ENCODE measurements at places on chromosomes 1 and 21. TPM values are rescaled to one million over a fixed set of nuclear protein-coding genes. Genes with fewer than 3 reads are reported as not detected.

COL16A1 gene
- 6.9 TPM for total RNA-seq

LAD1 gene
- total RNA-seq = not detected

- no peak for DNase-seq
Measured at GRCh38 chr1:59164371-59164770, 132.5 kb upstream of the FGGY start.

DNA sequence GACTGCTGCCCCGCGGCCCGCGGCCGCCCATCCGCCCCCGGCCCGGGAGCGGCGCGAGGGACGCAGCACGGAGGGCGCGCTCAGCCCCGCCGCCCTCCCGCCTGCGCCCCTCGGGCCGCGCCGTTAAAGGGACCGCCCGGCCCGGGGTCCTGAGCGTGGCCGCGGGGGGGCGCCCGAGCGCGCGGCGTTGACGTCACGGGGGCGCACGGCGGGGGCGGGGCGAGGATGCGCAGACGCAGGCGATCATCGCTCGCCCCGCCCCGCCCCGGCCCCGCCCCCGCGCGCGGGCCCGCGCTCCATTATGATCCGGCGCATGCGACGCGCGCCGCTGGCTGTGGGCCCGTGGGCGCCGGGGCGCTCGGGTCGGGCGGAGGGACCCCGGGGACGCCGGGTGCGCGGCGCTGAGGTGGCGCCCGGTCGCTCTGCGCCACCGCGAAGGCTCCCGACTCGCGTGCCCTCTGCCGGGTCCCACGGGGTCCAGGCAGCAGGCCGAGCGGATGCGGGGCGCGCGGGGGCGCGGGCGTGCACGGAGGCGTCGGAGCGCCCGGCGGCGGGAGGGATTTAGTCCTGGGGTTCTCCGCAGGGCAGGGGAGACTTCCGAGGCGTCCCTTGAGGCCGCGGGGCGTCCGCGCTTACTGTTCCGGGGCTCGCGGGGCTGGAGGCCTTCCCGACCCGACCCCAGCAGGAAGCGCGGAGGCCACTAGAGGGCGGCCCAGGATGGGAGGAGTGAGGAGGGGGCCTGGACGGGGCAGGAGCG is at the start of gene DVL1:
DVL1 (minus strand) TSS at position 163 of the 757 bp plus-strand sequence. CDS start 353 bp downstream, outside the sequence.
- peak; percentile 56 for DNase-seq

NBPF26 gene
- 3.3 TPM for total RNA-seq

DNA sequence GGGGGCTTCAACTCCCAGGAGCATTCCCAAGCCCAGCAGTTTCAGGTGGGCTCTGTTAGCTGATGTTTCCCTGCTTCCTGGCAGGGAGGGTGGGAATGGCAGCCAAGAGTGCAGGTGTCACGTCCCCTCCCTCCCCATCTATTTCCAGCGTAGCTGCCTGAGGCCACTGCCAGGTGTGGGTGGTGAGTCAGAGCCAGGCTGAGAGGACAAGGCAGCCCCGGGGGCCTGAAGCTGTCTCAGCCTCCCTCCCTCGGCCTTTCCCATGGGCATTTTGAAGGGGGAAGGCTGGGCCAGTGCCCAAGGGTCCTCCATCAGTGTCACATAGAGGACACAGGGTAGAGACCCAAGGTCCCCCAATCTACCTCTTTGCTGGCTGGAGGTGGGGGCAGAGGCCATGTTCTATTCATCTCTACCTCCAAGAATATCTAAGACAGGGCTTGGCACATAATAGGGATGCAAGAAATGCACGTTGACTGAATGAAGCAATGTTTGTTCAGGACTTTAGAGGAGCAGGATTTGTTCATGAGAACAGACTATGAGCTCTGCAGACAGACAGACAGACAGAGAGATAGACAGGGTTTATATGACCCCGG is 34.4 kb upstream of the ID3 start:
- peak; percentile 70 for DNase-seq

DNA sequence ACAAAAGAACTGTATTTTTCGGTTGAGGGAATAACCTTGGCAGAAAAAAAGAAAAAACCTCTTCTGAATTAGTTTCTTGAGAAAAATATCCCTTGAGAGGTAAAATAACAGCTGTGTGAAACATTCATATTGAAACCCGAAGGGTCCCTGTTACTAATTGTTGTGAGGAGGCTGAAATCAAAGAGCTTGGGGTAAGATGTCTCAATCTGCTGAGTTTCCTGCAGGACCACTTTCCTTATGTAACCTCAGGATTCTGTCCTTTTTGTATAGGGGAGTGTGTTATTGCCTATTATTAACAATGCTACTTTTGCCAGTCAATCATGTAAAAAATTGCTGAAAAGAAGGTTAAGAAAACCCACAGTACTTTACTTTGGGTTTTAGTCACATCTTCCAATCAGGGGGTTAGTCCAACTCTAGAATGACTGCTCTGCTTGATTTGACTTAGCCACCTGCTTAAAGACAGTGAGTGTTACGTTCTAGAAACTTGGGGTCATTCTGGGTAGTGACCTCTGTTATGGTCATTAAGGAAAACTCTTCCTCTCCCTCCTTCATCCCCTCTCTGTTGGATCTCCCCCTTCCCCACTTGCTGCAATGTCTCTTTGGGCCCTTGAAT is 138.8 kb downstream of the GIPC2 start:
- DNase-seq = no peak

NCF2 gene
- total RNA-seq = not detected

GRCh38 chr1:203349773-203350524 is 973 bp downstream of the FMOD start:
- DNase-seq = no peak

DNA sequence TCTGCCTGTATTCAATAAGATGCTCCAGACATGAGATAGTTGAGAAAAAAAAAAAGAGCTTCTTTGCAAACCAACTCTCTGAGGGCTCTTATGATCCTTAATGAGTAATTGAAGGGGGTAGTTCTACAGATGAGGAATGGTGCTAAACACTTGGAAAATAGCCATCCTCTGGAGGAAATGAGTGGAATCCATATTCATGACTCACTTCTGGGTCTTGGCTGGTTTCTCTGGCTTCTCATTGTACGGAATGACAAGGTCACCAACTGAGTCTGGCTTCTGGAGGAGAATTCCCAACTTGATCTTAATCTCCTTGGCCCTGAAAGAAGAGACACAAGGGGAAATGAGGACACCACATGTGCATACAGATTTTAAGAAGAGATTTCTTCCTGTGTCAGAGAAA is 34.7 kb downstream of the RGS5 start:
- peak; percentile 99 for DNase-seq

GRCh38 chr21:45080639-45081414 is 6.4 kb downstream of the ADARB1 start:
- DNase-seq = peak; percentile 59

LRRC41 gene
- 60.8 TPM for total RNA-seq

CENPS gene
- 28.5 TPM for total RNA-seq

PLA2G2D gene
- total RNA-seq = not detected

WDR64 gene
- total RNA-seq = not detected

C1orf226 gene
- not detected for total RNA-seq

DNA sequence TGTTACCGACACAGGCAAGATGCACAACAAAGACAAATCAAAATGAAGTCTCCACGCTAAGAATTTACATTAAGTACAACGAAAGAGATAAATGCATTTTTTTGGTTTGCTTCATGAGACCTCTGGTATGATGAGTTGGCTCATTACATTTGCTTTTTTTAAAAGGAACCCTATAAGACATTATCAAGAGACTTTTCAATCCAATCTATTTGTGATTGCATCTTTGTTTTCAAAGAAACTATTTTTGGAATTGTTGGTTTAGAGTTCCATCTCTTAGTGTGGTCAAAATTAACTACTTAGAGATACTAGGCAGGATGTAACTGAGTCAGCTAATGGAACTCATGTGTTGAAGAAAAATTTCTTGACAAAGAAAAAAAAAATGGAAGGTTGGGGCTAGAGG is 200.1 kb downstream of the ZC3H11B start:
- DNase-seq = peak; percentile 52

CFAP141 gene
- total RNA-seq = not detected

GRCh38 chr1:30660241-30660640 is 63.1 kb downstream of the MATN1 start:
- DNase-seq = no peak

- no peak for DNase-seq
Measured at GRCh38 chr1:24410750-24411149, 2.8 kb downstream of the STPG1 start.

TMEM82 gene
- total RNA-seq = not detected

DNA sequence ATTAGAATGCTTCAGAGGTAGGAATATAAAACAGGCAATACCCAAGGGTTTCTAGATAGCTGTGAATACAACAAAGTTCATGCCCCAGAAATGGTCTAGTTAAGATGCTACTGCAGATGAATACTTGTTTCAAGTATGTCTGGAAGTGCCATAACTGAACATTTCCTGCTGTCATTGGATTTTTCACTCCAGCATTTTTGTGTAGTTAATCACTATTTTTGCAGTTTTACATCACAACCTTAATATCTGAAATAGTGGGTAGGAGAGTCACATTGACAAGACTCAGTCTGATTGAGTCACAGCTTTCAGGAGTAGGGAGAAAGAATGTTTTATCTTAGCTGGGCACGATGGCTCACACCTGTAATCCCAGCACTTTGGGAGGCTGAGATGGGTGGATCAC is 126.4 kb upstream of the C1orf21 start:
- DNase-seq = peak; percentile 8

DNA sequence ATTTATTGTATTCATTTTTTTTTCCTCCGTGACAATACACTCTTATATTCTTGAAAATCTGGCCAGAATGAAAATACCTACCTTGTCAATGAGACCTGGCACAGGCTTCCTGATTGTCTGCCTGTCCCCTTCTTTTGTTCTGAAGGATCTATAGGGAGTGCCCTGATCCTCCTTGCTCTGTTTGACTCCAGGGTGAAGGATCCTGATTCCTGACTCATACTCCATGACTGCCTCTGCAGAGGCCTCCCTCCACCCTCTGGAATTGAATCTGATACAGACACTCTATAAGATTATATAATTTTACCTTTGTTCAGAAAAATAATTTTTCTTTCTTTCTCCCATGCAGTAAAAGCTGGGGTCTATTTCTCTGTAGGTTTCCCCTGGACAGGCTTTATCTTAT is 116.2 kb downstream of the HMCN1 start:
- peak; percentile 41 for DNase-seq

DNA sequence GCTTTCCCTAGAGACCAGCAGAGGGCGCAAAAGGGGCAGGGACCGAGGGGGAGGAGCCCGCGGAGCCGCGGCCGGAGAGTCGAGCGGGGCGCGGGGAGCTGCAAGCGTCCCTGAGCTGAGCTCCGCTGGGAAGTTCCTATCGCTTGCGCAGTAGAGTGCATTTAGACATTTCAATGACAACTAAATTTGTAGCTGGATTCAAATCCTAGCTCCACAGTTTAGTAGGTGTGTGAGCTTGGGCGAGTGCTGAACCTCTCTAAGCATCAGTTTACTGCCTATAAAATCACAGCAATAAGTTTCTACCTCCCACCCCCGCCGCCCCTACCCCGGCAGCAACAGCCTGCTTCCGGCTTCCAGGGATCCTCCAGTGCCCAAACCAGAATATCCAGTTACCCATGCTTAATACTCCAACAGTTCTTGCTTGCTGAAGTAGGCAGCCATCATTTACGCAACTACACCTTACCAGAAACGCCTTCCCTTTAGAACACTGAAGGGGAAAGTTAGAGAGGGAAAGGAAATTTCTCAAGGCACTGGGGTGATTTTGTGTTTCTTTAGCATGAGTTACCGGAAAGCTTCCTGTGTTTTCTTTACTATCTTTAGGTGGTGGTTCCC is 9.1 kb downstream of the TLR5 start:
- peak; percentile 70 for DNase-seq

CCDC181 gene
- total RNA-seq = 1.2 TPM

DNA sequence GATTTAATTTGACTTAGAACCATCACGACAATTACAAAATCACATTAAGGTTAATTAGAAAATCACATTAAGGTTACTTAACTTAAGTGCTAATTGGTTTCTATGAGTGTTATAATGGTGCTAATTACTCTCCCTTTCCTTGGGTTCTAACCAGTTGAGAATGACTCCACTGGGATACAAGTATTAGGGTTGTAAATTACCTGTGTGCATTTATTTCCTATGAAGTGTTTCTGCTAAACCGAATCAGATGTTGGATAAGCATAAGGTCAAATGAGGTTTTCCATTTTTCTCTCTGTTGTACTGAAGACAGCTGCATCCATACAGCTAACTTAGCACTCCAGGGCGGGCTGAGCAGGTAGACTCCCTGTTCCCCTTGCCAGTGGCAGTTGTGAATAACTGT is 610.3 kb upstream of the TMPRSS15 start:
- no peak for DNase-seq

- peak; percentile 81 for DNase-seq
Measured at GRCh38 chr1:20496241-20496661, 10.2 kb upstream of the CAMK2N1 start.

- peak; percentile 29 for DNase-seq
Measured at GRCh38 chr1:199007423-199007822, 368.6 kb downstream of the PTPRC start.

GRCh38 chr1:188891958-188892357 is 1585.7 kb downstream of the BRINP3 start:
- no peak for DNase-seq

JAM2 gene
- 1.5 TPM for total RNA-seq

NPPA gene
- not detected for total RNA-seq

GRCh38 chr1:171501305-171502024 is 16.1 kb downstream of the PRRC2C start:
- DNase-seq = no peak

- peak; percentile 35 for DNase-seq
Measured at GRCh38 chr1:206544562-206545257, 37.4 kb downstream of the RASSF5 start.

- DNase-seq = no peak
Measured at GRCh38 chr21:25506887-25507286, 100.4 kb downstream of the MRPL39 start.

GRCh38 chr1:69191335-69191734 is 376.4 kb upstream of the LRRC7 start:
- no peak for DNase-seq

DNA sequence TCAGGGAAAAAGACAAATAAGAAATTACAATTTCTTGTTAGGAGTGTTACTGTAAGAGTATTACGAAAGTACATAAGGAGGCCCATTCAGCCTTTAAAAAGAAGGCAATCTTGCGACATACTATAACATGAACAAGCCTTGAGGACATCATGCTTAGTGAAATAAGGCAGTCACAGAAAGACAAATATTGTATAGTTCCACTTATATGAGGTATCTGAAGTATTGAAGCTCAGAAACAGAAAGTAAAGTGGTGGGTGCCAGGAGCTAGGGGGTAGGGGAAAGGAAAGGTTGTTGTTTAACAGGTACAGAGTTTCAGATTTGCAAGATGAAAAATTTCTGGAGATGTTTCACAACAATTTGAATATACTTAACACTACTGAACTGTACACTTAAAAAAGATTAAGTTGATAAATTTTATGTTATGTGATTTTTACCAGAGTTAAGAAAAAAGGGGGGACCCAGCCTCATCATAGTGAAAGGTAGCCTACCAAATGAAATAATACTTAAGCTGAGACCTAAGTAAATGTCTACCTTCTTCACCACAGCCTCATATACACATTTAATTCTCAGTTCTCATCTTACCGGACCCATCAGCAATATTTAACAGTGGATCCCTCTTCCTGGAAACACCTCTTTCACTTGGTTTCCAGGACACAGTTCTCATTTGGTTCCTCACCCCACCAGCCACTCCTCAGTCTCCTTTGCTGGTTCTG is 19.5 kb downstream of the USP24 start:
- peak; percentile 20 for DNase-seq

Data from RPMI7951 (cell line).